ENCODE measurements at places on chromosomes 3 and 15.

DNA sequence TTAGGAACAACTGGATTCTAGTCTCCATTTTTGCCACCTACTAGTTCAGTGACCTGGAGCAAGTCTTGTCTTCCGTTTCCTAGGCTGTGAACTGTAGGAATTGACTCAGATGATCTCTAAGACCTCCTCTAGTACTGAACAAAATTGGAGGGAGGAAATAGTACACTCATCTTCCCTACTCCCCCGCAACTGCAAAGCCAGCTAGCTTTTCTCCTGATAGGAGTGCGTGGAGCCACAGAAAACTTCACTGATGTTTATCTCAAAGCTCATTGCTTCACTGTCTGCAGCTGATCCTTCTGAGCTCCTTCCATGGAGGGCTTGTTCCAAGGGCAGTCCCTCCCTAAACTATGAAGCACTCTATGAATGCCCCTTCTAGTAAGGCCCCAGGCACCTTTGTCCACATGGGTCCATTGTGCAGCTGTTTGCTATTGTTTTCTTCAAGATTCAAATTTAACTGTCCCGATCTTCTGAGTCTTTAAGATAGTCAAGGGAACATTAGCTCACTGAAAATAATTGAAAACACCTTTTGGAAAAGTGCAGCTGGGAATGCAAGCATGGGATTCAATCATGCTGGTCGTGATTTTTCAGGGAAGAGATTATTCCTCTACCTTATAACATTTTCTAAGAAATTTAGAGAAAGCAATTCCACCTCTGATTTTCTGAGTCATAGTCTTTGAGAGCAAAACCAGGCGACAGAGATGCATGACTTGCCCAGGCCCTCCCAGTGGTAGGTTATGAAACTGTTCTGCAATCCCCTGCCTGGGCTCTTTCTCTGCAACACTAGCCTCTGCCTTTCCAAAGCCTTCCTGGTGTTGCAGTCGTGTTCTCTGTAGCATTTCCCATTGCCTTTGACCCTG is 24.3 kb downstream of the FILIP1L start:
- no peak for DNase-seq

- DNase-seq = no peak
Observed at GRCh38 chr3:139557041-139557440, 17.5 kb upstream of the RBP1 start.

DNA sequence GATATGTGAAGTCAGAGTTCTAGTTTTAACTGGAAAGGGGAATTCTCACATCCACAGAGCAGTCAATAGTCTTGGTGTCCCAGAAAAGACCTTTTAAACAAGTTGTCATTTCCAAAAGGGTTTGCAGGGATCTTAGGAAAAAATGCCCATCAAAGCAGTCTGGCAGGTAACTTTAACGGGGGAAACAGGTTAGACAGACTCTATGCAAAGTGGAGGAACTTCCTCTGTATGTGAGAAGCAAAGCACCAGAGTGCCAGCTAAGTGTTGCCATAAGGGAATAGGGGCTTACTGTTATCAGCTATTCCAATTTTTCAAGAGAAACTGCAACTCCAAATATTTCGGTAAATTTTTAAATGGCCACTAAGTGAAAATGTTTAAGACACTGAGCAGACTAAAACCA is 307.9 kb upstream of the MDFIC2 start:
- DNase-seq = no peak

DNA sequence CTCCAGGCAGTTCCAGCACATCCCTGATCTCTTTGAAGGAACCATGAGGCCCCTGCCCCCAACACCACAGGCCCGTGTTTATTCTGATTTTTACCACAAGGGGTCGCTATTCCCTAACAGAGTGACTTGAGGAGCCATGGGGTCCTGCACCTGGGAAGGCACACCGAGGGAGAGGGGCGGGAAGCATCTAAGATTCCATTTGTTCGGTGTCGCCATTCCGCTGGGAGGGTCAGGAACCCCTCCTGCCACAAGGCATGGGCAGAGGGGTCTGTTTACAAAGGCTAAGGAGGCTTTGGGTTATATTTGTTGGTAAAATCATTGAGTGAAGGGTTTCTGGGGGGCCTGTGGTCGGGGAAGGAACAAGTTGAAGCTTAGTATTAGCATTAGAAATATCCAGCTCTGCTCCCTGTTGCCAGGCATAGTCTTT is 77.1 kb downstream of the WDR76 start:
- no peak for DNase-seq

DNA sequence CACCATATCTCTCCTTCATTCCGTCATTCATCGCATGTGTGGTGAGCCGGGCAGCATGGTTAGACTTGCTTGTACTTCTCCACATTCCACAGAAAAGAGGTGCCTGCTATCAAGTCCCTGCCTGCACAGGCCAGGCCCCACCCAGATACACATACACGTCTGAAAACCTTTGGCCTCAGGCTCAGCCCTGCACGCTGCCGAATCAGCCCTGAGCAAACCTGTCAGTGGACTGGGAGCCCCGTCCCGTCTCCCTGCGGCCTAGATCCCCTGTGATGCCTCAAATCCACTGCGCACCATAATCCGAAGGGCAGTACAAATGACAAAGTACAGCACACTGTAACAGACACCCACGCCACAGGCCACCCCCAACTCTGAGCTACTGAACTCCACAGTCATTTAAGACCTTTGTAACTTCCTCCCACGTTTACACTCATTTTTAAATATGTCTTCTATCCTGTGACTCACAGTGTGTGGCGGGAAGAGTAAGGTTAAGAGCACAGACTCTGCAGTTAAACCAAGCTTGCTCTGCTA is 67.1 kb downstream of the MB21D2 start:
- DNase-seq = no peak

GRCh38 chr3:171018156-171018935 is 8.2 kb downstream of the SLC2A2 start:
- DNase-seq = no peak

- no peak for DNase-seq
Observed at GRCh38 chr3:106333911-106334618, 465.3 kb upstream of the CBLB start.

GRCh38 chr15:92904722-92905571 is 4.8 kb downstream of the CHD2 start:
- no peak for DNase-seq

GRCh38 chr15:55796321-55796965 is 53.5 kb upstream of the PRTG start:
- no peak for DNase-seq

- no peak for DNase-seq
Observed at GRCh38 chr15:74857082-74857655, 14.2 kb upstream of the ULK3 start.

DNA sequence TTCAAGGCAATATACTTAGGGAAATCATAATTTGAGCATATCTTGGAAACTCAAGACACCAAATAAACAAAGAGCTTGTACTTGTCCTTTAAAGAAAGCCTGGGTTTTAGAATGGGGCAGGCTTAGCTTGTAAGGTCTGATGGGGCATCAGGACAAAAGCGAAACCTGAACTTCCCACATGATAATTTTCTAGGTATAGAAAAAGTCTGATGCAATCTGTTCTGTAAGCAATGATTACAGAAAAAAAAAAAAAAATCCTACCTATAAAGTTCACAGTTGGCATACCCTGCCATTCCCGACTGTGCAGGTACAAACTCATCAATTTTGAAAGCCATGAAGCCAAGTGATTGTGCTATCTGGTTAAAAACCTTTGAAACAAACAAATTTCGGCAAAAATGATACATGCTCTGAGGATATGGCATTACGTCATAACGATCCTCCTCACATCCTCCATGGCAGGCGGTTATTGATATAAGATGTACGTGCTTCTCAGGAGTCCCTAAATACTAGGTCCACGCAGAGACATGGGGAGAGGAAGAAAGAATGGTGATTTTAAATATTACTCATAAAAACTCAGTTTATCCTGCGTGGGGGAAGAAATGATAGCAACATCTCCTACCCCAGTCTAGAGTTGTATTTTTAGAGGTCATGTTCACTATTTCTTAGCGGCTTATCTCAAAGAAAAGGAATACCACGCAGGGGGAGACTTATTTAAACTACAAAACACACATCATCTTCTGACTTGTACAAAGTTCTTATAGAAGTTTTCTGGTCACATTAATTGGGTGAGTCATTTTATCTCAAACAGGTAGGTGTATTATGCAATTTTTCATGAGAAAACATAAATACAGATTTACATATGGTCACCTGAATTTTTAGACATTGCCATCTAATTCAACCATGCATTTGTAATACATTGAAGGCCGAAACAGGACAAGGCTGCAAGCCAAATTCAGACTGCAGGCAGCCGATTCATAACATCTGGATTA is 27.0 kb downstream of the MB21D2 start:
- no peak for DNase-seq

DNA sequence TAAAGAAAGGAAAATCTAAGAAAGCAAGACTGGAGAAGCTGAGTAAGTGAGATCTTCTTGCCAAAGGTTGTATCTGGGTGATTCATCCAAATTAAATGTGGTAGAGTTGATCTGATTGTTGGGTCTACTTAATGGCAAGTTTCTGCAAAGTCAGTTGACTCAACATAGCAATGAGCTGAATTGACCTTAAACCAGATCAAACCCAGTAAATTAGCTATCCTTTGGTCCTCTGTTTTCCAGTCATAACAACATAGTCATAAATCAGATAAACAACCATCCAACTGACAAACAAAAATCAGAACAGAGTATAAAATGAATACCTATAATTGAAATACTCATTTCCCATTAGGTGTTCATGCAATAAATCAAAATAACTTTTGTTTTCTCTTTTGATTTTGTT is 142.6 kb upstream of the CFAP20DC start:
- no peak for DNase-seq

- no peak for DNase-seq
Observed at GRCh38 chr3:195239121-195239520, 31.8 kb downstream of the XXYLT1 start.

DNA sequence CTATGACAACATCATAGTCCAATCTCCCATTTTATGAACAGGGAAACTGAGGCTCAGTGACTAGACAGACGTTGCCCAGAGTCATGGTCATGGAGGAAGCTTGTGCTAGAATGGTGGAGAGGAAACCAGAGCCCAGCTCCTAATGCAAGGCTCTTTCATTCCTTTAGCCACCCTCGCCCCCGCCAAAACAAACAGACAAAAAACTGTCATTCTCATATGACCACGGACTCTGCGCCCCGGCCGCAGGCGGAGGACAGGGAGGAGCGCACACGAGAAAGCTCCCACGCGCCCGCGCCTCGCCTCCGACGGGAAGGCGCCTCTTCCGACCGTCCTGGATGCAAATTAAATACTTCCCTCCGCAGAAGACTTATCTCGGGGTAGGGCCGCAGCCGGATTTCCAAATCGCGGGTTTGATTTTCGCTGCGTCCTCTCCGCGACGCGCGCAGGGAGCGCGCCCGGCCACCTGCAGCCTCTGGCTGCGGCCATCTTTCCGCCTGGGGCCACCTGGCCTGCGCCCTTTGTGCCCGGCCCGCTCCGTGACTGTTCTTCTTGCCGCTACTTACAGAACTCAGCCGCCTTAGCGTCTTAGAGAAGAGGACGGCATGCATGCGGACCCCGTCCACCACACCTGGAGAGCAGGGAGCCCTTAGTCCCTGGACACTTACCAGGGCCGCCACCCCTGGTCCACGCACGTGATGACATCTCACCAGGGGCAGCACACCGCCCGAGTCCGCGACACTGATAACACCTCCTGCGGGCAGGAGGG is 670 bp upstream of the ATP13A3 start:
- peak; percentile 23 for DNase-seq

- no peak for DNase-seq
Observed at GRCh38 chr15:66878761-66879160, 176.7 kb downstream of the SMAD6 start.

DNA sequence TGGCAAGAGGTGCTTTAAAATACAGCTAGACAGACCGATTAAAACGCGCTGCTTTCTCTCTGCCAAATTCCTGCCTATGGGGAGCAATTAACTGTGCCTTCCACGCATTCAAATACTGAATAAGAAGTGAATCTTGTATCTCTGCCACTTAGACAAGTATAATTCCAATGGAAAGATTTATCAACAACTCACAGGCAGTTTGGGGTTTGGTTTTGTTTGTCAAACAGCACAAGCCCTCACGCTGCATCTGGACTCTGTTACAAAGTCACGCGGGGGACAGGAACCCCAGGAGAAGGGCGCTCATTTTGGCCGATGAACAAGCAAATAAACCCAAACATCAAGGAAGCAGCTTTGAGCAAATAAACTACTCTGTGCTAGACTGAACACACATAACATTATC is 61.8 kb upstream of the TMCO5A start:
- no peak for DNase-seq

DNA sequence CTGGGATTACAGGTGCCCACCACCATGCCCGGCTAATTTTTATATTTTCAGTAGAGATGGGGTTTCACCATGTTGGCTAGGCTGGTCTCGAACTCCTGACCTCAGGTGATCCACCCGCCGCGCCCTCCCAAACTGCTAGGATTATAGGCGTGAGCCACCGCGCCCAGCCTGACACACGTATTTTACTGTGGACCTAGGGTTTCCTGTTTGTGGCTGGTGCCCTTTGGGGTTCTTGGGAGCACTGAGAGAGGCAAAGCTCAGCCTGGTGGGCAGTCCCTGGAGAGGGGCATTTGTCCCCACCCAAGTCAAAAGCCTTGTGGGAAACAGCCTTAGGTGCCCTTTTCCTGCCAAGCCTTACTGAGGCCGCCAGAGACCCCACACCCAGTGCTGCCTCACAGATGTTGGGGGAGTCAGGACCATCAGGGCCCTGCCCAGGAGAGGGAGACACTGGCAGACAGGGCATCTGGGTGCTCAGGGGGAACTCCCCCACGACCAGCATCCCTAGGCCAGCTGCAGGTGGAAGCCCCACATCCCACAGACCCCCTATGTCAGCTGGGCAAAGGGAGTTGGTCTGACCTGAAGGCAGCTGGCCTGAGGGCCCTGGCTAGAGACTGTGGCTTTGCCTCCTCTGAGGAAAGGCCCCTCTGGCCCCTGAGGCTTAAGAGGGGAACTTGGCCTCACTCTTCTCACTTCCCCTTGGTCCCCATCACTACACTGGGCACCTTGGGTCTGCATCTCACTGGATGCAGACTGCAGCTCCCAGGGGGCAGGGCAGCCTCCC is 35.1 kb downstream of the DNAH1 start:
- DNase-seq = no peak

DNA sequence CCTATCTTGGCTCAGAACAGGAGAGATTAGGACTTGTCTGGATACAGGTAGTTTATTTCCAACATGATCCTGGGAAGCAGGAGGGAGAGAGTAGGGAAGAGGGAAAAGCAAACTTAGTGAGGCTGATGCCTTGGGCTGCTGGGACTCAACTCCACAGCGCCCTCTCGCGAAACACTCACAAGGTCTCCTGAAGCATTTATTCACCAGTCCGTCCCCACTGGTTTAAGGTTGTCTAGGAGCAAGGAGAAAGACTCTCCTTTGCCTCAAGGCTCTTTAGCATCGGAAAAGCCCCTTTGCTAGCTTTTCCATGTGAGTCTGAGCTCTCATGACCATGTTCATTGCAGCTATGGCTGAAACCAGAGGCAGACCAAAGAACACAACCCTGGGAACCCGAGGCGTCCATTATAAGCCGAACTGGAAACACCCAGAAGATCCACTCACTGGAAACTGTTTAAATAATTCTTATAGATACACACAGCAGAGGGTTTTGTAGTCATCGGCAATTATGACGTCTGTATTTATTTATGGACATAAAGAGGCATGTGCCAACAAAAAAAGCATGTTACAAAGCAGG is 244.5 kb downstream of the CD47 start:
- DNase-seq = no peak
